ENCODE measurements at places on chromosomes 2 and 18.

GRCh38 chr2:209519906-209520305, 96.1 kb downstream of the MAP2 start:
- no peak for DNase-seq

DNA sequence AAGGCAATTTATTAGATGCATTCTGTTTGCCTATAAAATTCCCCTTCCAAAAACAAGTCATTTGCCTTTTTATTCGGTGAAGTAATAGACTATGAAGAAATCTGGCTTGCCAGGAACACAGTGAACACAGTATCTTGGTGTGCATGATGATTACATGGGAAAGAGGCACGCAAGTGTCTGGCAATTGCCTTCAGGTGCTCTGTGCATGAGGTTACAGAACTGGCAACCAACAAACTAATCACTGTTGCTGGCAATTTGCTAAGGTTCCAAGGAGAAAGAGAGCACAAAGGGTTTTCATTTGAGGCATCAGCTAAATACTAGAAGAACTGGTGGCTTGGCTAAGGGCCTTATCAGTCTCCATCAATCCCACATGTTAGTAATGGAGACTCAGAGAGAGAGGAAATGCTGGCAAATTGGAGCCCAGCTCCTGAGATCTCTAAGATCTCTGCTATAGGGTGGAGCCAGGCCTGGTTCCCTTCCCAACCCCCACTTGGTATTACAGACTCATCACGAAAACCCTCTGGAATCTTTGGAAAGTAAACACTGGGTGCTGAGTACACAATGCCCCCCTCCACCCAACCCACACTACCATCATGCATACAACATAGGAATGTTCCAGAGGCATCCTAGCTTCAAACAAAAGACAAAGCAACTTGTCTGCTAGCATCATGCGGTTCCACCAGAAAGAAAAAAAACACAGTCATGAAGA, 10.4 kb downstream of the RNF152 start:
- no peak for DNase-seq

DNA sequence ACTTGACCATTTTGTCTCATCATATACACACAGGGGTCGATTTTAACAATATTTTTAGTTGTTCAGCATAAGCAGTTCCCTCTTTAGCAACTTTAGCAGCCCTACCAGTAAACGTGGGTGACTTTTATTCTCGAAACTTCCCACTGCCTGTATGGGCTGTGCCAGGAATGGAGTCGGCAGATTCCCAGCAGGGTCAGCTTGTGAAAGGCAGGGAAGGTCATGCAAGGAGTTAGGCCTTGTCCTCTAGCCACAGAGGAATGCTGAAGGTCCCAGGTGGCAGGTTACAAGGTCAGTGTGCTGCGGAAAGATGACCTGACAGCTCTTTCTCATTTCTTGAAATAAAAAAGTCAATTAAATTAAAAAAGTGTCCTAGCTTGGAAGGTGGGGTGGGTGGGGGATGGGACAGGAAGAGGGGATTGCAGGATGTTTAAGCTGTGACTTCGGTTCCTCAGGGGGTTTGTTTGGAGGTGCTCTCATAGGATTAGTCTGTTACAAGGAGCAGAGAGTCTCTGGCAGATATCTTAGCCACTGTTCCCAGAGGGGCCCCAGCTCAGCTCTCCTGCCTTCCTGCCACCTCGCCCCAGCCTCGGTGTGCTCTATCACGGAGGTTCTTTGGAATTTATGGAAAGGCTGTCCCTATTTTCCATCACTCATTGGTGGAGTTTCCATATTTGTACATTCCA, 21.4 kb downstream of the DRC1 start:
- no peak for DNase-seq

DNA sequence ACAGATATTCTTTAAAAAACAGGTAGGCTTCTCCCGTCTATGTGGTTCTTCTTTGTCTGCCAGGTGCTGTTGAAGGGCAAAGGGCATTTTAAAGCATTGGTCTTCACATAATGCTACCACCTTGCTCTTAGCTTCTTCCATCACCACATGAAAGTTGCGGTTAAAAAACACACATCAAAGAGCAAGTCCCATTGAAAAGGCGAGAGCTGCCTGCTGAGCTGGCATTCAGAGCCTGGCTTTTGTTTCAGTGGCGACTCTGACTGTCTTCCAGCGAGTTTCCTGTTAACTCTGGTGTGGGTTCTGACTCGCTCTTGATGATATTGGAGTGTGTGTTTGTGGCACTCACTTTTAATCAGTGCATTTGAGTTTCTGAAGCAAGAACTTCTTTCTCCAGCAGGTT, 624.9 kb upstream of the FANCL start:
- no peak for DNase-seq

GRCh38 chr2:176464886-176465564, 195.8 kb downstream of the MTX2 start:
- no peak for DNase-seq

- DNase-seq = no peak
Measured at GRCh38 chr2:45145073-45145899, 136.0 kb upstream of the SIX2 start.

GRCh38 chr2:145288650-145289496, 769.0 kb upstream of the ZEB2 start:
- DNase-seq = no peak

GRCh38 chr2:228401065-228401912, 219.8 kb upstream of the SPHKAP start:
- no peak for DNase-seq

DNA sequence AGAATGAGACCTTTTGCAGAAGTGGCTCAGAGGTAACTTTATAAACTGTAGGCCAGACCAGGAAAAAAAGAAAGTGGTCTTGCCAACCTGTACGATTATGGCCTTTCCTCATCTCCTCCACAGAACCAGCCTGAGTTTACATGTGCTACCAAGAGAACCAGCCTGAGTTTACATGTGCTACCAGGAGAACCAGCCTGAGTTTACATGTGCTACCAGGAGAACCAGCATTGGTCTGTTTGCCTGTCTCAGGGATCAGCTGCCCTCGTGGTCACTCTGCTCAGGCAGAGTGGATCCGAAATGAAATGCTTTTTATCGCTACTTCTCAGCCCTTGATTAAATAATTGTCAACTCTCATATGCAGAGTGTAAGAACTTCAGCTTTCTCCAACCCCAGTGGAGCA, 209.9 kb downstream of the SUCLG1 start:
- no peak for DNase-seq
